ENCODE measurements at places on chromosomes 13 and 19.
A peak's percentile ranks its signal among the peaks of the same experiment; 100 is the strongest.

DNA sequence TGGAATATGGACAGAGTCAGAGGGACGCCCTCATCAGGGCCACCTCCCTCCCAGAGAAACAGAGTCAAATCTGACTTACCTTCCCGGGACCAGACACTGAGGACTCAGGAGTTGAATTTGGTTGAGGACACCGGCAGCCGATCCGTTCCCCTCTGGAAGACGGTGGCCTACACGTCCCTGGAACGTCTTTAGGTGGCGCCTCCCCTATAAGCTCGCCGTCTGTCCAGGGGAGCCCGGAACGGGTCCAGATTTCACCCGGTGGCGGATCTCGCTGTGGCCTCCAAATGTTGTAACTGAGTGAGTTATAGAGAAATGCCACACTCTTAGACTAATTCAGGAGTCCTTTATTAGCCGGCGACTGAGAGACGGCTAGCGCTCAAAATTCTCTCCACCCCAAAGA lies 9.0 kb downstream of the TNFSF14 start:
- no peak for DNase-seq

- DNase-seq: no peak
Measured at GRCh38 chr19:7214324-7215089, 79.7 kb downstream of the INSR start.

DNA sequence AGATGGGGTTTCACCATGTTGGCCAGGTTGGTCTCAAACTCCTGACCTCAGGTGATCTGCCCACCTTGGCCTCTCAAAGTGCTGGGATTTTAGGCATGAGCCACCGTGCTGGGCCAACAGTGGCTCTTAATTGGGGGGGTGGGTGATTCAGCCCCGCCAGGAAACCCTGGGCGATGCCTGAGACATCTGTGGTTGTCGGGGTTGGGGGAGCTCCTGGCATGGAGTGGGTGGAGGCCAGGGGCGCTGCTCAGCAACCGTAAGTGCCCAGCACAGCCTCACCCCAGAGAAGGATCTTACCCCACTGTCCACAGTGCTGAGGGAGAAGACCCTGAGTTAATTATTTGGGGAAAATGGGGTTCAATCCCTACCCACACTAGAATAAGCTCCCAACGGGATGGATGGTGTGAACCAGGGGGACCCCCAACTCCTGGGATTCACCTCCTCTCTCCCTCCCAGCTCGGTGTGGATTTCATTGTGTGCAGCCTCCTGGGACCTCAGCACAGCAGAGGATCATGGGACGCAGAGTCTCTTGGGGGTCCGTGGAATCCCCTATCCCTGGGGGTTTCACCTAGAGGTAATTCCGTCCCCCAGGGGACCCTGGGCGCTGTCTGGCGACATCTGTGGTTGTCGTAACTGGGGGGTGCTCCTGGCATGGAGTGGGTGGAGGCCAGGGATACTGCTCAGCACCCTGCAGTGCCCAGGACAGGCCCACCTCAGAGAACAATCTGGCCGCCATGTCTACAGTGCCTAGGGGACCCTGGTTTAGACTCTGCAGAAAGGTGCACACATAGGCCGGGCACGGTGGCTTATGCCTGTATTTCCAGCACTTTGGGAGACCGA lies 68.9 kb downstream of the GADD45B start:
- DNase-seq: no peak

GRCh38 chr19:14477418-14478112 lies 2.4 kb upstream of the PTGER1 start:
- DNase-seq: no peak

GRCh38 chr13:40344270-40345148 lies 321.9 kb downstream of the FOXO1 start:
- no peak for DNase-seq

DNA sequence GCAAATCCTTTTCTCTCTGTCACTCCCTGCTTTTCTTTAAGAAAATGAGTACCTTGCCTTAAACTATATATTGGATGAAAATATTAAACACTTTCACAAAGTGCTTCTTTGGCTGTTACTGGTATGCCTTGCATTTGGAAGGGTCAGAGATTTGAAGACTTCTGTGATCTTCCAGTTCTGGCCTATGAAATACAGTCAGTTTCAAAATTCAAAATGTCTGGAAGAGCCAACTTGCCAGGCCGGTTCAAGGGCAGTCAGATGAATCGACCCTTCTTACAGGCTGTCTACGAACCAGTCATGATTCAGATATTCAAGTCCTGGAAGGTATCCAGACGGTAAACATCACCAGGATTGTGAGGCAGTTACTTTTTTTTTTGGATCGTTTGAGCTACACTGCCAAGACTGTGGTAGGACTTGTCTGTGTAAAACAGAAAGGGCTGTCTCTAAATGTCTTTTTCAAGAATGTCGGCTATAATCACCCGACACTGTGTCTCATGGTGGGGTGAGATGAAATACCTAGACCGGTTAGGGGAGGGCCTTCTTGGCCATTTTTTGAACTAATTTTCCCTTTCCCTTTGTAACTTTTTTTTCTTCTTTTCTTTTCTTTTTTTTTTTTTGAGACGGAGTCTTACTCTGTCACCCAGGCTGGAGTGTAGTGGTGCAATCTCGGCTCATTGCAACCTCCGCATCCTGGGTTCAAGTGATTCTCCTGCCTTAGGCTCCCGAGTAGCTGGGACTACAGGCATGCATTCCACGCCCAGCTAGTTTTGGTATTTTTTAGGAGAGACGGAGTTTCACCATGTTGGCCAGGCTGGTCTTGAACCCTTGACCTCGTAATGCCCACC lies 11.2 kb downstream of the ACTN4 start:
- DNase-seq: peak; percentile 77

DNA sequence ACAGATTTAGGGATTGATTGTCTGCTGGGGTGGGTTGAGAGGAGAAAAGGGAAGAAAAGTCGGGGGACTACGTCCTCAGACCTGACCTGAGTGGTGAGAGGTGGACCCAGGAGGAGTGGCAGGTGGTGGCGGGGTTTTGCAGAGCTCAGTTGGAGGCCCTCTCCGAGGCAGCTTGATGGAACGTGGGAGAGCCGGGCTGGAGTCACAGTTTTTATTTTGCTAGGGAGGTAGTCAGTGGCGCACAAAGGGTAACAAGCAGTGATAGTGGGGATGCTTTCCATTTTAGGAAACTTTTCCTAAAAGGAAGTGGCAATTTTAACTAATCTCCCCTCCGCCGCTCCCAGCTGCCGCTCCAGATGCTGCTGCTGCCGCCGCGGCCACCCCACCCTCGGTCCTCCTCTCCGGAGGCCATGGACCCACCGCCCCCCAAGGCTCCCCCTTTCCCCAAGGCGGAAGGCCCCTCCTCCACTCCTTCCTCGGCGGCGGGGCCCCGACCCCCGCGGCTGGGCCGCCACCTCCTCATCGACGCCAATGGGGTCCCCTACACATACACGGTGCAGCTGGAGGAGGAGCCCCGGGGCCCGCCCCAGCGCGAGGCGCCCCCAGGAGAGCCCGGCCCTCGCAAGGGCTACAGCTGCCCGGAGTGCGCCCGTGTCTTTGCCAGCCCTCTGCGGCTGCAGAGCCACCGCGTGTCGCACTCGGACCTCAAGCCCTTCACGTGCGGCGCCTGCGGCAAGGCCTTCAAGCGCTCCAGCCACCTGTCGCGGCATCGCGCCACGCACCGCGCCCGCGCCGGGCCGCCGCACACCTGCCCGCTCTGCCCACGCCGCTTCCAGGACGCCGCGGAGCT lies 1.1 kb upstream of the ZNF581 start:
- DNase-seq: no peak

GRCh38 chr13:112838038-112838841 lies 130.8 kb upstream of the MCF2L start:
- DNase-seq: no peak

GRCh38 chr13:39600766-39601165 lies 2.2 kb downstream of the LHFPL6 start:
- DNase-seq: peak; percentile 0

- DNase-seq: no peak
Measured at GRCh38 chr13:107738004-107738403, 477.3 kb downstream of the LIG4 start.

GRCh38 chr13:114268344-114269280 lies 12.8 kb upstream of the UPF3A start:
- no peak for DNase-seq

- no peak for DNase-seq
Measured at GRCh38 chr13:32334671-32335070, 19.4 kb downstream of the BRCA2 start.

DNA sequence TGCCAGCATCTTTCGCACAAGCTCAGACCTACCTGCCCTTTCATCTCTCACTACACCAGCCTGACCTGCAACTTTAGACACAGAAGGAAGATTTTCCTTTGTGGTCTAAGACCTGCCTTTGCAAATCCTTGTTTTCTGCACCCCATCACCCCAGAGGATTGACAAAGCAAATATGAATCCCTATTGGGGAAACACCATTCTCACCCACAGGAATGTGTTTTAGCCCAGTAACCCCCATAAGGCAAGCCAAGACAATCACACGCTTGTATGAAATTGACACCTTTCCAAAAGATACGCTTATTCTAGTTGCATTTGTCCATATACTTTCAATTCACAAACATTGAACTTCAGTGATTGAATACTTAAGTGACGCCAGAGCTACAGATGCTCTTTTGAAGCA lies 55.7 kb downstream of the SPATA13 start:
- no peak for DNase-seq

- DNase-seq: no peak
Measured at GRCh38 chr13:22000191-22000590, 329.3 kb downstream of the FGF9 start.

GRCh38 chr13:74158571-74159352 lies 24.6 kb upstream of the KLF12 start:
- DNase-seq: no peak

GRCh38 chr13:66405908-66406802 lies 824.0 kb downstream of the PCDH9 start:
- no peak for DNase-seq

DNA sequence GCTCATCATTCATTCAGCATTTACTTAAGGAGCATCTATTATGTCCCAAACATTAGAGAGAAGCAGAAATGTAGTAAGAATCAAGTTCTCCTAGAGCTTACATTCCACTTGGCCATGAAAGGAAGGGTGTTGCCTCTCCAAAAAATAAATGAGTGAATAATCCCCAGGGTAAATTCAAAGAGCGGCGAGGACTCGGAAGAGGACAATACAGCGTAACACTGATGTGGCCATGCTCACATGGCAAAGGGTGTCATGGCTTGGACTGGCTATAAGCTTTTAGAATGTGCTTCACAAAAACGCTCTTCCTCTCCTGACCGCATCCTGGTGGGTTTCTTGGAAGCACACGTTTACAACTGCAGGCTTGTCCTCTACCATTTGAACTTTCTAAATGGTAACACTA lies 290.2 kb downstream of the IRS2 start:
- DNase-seq: no peak

GRCh38 chr19:10662384-10663251 lies 8.5 kb downstream of the ILF3 start:
- DNase-seq: no peak

DNA sequence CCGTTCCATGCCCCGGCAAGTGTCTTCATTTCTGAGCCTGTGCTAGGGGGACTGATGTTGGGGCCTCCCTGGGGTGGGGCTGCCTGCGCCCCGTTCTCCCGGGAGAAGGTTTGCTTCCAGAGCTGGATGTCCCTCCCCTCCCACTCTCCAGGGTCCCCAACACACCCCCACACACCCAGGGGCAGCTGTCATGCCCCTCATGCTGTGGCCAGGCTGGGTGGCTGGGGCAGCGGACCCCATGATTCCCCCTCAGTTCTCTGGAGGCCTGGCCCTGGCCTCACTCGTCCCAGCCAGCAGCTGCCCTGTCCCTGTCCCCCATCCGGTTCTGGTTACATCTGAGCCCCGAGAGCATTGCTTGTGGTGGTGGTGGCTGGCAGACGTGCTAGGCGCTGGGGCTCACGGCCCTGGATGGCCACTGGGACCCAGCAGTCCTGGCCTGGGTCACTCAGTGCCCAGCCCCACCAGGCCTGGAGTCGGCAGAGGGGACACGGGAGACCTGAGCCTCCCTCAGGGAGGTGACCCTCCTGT lies 184.8 kb downstream of the KDM4B start:
- no peak for DNase-seq

GRCh38 chr19:10478903-10479384 lies 24.2 kb downstream of the KEAP1 start:
- peak; percentile 93 for DNase-seq

GRCh38 chr13:36345438-36346221 lies 564 bp downstream of the SPART start:
- peak; percentile 37 for DNase-seq

DNA sequence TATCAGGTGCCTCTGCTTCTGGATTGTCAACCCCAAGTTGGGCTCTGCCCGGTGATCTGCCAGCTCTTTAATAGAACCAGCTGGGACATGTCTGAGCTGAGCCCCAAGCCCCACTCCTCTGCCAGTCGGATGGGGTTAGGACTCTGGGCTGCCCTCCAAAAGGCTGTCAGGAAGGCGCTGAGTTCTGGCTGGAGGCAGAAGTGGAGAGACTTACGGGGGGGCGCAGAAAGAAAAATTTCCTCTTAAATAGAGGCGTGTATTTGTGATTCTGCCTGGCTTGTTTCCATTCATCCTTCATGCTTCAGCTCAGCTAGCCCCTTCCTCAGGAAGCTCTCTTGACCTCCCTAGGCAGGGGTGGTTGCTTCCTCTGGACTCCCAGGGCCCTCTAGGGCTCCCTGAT lies 985 bp upstream of the KCNK6 start:
- DNase-seq: no peak

DNA sequence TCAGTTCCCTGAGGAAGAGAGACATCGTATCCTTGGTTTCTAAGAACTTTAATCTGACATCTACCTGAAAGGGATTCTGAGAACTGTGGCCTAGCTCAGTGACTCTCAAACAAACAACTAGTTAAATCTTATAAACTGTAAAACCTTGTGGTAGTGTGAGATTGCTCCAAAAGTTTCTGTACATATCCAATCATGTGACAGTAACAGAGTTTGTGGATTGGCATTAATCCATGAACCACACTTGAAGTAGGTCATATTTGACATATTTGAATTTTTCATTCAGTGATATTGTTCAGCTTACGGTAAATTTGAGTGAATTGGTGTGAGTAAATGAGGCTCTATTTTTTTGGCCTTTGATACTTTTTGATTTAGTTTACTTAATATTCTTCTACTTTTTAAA lies 15.0 kb downstream of the TDRD3 start:
- DNase-seq: no peak

- no peak for DNase-seq
Measured at GRCh38 chr13:42970824-42971690, 21.0 kb downstream of the EPSTI1 start.

DNA sequence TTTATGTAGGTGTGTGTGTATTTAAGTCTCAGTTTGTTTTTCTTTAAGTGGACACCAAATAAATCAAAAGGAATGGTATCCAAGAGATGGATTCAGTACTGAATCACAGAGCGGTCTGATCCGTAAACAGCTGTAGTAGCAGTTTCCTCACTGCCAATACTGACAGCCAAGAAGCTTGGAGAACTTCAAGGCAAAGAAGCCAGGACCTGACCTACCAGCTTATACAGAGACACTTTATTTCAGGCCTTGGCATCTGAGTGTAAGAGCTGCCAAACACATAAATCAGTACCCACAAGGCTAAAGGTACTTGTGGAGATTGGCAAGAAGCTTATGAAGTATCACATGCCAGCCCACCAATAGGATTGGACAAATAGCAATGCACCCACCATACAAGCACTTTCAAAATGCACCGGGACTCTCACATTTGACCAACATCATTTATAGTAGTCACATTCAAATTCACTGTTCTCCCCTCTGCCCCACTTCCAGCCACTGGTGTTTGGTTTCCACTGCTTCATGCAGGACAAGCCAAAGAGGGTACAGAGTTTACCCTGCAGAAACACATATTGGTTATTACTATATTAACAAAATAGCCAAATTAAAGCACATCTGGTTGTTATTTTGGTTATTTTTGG lies 357.9 kb downstream of the KLF12 start:
- DNase-seq: no peak

GRCh38 chr13:30466841-30467252 lies 1.1 kb upstream of the HMGB1 start:
- DNase-seq: no peak
